ENCODE measurements at places on chromosomes 3 and 15.

GRCh38 chr15:73777741-73778140, 24.6 kb upstream of the INSYN1 start:
- DNase-seq: no peak

DNA sequence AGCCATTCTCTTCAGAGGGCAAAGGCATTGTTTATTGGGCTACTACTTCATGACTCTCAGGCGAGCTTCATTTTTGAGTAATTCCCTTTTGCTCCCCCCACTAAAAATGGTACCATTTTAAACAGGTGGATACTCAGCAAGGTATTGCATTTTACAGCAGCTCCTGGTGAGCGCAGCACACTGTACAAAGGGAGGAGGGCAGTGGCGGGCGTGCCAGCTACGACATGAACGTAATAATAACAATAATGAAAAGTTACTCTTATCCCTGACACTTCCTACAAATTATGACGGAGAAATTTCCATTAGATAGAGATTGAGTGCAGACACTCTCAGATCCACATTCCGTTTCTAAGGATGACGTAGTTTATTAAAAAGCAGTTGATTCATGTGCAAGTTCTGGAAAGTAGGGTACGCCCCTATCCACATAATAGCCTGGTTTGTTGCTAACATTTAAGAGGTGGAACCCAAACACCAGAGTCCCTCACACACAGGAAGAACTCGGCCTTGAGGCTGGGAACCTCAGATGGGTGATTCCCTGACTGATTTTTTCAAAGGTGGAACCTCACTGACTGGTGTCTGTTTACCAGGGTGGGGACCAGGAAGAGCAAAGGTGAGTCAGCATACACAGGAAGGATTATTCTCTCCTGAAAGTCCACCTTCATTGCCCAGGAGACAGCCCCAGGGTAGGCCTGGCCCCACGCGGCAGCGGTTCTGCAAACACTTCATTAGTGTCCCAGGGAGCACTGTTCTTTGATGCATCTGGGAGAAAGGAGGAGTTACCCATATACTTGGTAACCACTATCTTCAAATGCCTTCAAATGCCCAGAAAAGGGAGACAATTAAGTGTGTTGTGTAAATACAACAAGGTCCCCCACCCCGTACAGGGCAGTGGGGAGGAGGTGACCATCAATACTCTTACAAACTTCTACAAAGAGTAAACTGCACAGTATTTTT, 69.9 kb downstream of the LDHAL6B start:
- peak; percentile 59 for DNase-seq

DNA sequence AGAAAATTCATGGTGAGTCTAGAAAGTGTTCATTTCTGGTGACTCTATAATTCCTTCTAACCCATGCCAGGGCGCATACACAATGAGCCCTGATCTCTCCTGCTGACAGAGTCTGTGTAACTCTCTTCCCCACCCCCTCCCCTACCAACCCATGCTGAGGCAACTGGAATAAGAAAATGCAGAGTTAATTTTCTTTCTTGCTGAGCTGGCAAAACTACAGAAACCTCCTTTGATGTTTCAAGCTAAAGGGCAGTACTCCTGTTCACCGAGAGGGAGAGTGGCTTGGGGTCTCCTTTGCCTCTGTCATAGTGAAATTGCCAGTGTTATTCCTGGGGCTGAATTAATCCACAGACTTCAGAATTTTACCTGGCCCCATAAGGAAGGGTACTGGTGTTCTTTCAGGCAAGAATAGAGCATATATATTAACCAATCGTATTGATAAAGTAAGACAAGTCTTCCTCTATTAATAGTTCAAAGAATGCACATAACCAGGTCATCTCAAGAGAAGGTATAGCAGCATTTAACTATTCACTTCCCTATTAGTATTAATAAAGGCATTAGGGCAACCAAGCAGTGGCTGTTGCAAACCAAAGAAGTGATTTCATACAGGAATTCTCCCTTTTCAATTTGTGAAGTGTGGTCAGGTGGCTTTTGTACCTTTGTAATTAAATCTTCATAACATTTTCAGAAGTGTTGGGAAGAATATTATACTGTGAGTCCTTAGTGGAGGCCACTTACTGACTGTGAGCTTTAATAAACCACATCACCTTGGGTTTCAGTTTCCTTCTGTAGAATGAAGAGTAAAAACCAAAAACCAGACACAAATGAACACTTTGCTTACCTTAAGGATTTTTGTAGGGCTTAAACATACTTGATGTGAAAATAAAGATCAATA, 4.1 kb downstream of the GAP43 start:
- DNase-seq: no peak

DNA sequence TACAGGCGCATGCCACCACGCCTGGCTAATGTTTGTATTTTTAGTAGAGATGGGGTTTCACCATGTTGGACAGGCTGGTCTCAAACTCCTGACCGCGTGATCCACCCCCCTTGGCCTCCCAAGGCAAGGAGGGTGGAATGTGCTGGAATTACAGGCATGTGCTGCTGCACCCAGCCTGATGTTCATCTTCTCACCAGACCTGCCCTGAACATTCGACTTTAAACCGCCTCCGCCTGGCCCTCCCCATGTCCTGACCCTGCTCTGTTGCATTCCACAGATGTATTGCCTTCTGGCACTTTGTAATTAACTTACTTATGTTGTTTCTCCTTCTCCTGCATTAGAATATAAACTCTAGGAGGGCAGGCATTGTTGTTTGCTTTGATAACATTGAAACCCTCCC, 102.1 kb downstream of the LINGO1 start:
- DNase-seq: no peak

GRCh38 chr15:41115161-41115651, 874 bp downstream of the INO80 start:
- DNase-seq: peak; percentile 41

GRCh38 chr3:13069495-13069894, 3.7 kb downstream of the IQSEC1 start:
- DNase-seq: no peak

DNA sequence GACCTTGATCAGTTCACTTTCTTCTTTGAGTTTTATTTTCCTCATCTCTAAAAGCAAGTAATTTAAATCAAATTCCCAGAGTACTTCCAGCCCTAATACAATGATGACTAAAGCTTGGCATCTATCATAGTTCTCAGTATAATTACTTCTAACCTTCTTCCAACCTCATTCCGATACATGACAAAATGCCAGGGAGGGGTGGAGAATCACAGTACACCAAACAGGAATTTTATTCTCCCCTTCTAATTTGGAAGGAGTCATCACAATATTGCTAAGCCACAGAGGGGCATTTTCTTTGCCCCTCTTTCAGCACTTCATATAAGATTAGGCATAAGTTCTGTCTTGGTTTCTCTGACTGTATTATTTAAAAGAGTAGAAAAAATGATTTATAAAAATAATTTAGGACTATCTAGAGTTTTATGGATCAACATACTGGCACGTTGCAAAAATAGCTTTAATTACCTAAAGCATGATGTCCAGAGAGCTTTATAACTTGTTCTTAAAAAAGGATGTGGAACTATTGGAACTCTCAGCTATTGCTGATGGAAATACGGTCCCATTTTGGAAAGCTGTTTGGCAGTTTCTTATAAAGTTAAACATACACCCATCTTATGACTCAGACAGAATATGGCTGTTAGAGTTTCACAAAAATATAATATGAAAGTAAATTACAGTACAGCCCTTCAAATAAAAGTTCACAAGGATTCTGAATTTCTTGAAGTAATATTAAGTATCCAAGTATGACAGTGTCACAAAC, 86.9 kb upstream of the UBE2E2 start:
- no peak for DNase-seq

DNA sequence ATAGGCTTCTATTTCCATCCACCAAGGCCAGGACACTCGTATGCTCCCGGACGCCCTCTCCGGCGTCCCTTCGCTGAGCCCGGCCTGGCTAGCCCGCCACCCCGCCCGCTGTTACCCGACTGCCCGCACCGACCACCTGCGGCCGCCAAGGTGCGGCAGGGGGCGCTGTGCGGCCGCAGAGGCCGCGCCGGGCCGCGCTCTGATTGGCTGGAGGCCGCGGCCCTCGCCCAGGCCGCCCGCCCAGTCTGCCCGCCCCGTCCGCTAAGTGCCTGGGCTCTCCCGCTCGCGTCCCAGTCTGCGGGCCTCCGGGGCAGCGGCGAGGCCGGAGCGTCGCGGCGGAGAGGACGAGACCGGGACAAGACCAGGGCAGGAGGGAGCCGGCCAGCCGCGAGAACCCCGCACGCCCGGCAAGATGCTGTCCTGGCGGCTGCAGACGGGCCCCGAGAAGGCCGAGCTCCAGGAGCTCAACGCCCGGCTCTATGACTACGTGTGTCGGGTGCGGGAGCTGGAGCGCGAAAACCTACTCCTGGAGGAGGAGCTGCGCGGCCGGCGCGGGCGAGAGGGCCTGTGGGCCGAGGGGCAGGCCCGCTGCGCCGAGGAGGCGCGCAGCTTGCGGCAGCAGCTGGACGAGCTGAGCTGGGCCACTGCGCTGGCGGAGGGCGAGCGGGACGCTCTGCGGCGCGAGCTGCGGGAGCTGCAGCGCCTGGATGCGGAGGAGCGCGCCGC, at the start of gene SYNM:
SYNM (plus strand) TSS at position 293 of the 726 bp plus-strand sequence; CDS start at position 413, 120 bp downstream.
- peak; percentile 76 for DNase-seq

DNA sequence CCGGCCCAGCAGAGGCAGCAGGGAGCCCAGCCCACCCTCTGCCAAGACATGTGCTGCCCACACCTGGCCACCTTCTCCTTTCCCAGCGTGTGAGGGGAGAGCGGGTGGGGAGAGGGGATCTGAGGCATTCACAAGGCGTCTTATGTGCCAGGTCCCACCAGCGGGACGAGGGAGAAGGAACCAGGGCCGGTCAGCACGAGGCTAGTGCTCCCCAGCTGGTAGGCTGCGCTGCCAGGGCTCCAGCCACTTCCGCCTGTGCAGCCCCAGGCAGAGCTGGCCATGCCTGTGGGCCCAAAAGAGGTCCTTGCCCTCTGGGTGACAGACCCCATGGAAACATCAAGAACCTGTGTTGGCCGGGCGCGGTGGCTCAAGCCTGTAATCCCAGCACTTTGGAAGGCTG, 5.9 kb downstream of the MESP1 start:
- no peak for DNase-seq

GRCh38 chr15:70084461-70084860, 13.3 kb downstream of the TLE3 start:
- DNase-seq: no peak

DNA sequence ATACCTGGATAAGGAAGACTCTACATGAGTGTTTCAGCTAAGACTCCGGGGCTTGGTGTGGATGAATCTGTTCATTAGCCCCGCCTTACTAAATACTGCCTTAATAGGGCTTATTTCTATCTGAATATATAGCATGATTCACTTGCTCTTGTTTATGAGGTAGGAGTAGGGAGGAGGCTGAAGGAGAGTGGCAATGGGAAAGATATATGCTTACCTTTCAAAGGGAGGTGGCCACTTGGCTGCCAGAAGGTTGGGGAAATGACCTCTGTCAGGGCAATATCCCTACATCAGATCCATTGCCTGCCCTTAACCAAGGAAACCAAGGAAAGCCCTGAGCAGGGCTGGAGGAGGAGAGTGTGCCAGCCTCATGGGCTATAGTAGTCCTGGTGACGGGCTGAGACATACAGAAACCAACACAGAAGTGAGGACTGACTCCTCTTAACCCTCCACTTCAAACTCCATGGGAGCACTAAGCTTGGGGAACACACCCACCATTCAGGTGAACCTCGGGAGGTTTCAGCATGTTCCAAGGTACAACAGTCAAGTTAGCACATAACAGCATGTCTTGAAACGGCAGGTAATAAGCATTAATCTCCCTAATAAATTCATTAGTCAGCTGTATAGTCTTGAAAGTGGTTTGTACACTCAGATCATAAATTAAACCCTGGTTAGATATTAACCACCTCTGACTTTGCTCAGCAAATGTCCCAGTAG, 80.1 kb downstream of the EOMES start:
- no peak for DNase-seq

DNA sequence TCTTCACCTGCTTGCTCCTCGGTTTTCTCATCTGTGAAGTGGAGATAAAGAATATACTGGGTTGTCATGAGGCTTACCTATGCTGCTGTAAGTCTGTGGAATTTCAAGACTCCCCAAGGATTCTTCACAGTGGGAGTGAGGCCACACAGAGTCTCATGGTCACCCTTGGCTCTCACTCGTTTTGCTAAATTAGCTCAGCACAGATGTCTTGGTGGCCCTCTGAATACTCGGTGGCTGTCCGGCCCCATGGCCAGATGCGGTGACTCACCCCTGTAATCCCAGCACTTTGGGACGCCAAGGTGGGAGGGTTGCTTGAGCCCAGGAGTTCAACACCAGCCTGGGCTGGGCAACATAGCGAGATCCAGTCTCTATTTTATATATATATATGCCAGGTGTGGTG, 5.0 kb upstream of the CHCHD6 start:
- no peak for DNase-seq

DNA sequence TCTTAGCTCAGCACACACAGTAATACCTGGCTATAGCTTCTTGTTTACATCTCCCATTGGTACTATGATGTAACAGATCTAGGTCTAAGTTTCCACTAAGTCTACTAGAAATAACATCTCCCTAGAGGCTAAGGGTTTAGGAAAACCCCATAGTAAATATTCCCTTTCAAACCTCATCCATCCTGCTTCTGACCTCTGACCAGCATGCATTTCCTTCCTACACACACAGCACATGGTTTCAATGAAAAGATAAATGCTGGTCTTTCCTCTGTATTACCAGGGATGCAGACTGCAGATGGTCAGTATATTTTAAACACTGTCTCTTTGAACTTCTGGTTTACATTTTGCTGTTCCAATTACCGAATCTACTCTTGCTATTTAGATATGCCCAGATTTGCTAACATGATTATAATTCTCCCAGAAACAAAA, 96.6 kb downstream of the EFL1 start:
- DNase-seq: no peak

- no peak for DNase-seq
Observed at GRCh38 chr3:29527246-29527645, 246.4 kb downstream of the RBMS3 start.

DNA sequence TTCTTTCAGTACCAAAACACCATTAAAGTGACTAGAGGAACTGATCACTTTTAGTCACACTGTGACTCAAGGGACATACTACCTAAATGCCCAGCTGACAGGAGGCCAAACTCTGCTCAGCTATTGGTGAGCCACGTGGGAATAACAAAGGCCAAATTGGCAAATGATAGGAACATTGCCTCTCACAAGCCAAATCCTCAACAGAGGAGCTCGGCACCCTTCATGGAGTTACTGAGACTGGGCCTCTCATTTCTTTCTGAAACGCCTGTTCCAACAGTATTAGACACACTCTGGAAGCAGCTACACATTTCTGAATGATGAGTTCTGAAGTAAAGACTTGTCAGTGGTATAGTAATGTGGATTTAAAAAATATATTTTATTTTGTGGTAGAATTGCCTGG, 166.0 kb upstream of the COL8A1 start:
- no peak for DNase-seq

DNA sequence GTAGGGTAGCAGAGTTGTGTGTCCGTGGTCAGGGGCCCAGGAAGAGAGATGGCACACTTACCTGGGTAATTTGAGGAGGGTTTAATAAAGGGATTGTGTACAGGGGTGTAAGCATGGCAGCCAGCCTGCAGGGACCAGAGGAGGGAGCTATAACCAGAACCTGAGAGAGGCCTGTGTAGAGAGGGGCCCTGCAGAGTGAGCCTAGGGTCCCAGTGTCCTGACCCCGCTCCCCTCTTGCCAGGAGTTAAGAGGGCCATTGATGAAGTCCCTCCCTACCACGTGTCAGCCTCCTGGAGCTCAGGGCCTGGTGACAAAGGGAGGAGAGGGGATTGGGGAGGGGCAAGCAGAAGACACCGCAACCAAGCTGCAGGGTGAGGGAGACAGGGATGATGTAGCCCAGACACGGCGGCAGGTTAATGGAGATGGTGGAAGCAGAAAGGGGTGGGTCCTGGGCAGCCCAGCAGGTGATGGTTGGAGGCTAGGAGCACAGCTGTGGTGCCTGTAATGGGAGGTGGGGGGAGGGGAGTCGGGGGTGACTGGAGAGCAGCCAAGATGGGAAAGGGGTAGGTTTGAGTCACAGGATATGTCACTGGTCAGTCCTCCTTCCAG, 165.4 kb upstream of the TOPAZ1 start:
- DNase-seq: peak; percentile 12

Data from M059J (cell line).